Naive thymus-derived CD8-positive, alpha-beta T cell (primary cell): ENCODE measurements at places on chromosomes 13 and 19. TPM values are rescaled to one million over a fixed set of nuclear protein-coding genes. Genes with fewer than 3 reads are reported as not detected.

- no peak for DNase-seq
Measured at GRCh38 chr13:103431856-103432255, 365.6 kb upstream of the SLC10A2 start.

GRCh38 chr19:55907286-55907685, 24.9 kb downstream of the NLRP13 start:
- DNase-seq = no peak

DNA sequence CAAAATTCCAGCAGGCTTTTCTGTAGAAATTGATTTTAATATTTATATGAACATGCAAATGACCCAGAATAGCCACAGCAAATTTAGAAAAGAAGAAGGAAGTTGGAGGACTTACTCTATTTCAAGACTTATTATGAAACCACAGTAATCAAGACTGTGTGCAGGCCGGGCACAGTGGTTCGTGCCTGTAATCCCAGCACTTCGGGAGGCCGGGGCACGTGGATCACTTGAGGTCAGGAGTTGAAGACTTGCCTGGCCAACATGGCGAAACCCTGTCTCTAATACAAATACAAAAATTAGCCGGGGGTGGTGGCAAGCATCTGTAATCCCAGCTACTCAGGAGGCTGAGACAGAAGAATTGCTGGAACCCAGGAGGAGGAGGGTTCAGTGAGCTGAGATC, 6.0 kb upstream of the FFAR2 start:
- no peak for DNase-seq

- DNase-seq = no peak
Measured at GRCh38 chr13:36973621-36974295, 25.4 kb downstream of the ALG5 start.

GRCh38 chr13:109226631-109227030, 559.8 kb downstream of the IRS2 start:
- DNase-seq = no peak

DNA sequence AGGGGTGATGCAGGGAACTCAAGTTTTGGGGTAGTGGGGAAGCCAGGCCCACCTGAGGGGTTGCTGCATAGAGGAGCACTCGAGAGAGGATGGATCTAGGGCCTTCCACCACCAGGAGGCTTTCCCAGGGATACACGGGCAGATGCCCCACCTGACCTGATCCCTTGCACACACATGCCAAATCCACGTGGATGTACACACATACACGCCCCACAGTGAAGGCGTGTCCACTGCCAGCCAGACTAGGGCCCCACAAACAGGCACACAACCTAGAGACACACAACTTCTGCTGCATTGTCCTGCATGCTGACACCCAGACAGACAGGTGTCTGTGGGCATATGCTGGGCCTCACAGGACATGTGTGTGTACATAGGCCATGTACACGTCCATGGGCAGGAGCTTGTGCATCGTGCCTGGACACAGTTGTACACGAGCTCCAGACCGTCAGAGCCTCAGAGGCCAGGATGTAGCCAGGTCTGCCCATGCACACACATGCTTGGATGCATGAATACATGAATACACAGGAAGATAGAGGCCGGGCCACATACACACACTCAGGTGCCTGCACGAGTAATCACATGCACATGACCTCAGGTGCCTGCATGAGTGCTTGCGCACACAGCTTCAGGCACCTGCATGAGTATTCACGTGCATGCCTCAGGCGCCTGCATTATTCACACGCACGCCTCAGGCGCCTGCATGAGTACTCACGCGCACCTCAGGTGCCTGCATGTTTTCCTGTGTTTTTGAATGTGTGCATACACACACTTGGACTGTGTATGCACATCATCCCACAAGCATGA, 8.9 kb downstream of the CCDC97 start:
- DNase-seq = no peak

- no peak for DNase-seq
Measured at GRCh38 chr19:38321646-38322196, 2.1 kb downstream of the KCNK6 start.

GRCh38 chr13:35927567-35928021, 203.6 kb downstream of the DCLK1 start:
- DNase-seq = no peak

GRCh38 chr13:22017226-22017625, 346.4 kb downstream of the FGF9 start:
- no peak for DNase-seq

GRCh38 chr13:91652404-91653301, 254.2 kb downstream of the GPC5 start:
- DNase-seq = no peak

DNA sequence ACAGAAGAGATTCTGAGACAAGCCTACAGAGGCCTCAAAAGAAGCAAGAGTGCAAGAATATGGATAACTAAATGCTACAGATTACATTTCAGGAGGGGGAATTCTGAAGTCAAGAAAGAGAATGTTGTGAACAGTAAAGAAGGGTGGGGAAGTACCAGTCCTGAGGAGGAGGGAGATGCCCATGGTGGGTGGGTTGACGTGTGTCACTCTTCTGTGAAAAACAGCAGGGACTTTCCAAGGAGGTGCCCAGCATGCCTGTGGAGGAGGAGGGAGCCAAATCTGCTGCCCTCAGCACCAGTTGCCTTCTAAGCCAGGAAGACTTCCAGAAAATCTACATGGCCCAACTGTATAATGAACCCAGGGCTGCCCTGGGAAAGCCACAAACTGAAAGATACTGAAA, 87.7 kb downstream of the SGCG start:
- no peak for DNase-seq

DNA sequence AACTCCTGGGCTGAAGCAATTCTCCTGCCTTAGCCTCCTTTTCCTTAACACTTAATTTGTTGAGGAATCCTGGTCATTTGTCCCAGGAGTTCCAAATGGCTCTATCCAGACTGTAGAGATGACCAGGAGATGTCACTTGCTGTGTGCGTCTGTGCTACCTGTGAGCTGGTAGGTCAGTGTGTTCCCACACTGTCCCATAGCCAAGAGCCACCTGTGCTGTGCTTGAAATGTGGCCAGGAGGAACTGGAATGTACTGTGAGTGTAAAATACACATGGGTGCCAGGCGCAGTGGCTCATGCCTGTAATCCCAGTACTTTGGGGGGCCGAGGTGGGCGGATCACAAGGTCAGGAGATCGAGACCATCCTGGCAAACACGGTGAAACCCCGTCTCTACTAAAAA, 29.4 kb upstream of the KDM4B start:
- no peak for DNase-seq

- DNase-seq = no peak
Measured at GRCh38 chr19:17860331-17860992, 752 bp downstream of the RPL18A start.

GRCh38 chr13:66348745-66349690, 881.1 kb downstream of the PCDH9 start:
- DNase-seq = no peak

DNA sequence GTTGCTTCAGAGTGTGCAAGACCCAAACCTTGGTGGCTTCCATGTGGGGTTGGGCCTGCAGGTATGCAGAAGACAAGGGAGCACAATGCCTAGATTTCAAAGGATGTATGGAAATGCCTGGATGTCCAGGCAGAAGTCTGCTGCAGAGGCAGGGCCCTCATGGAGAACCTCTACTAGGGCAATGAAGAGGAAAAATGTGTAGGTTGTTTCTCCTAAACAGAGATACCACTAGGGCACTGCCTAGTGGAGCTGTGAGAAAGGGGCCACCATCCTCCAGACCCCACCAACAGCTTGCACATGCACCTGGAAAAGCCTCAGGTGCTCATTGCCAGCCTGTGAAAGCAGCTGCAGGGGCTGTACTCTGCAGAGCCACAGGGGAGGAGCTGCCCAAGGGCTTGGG, 532.6 kb upstream of the GPC6 start:
- no peak for DNase-seq

GRCh38 chr13:104871456-104871855, 1664.0 kb downstream of the EFNB2 start:
- no peak for DNase-seq

DNA sequence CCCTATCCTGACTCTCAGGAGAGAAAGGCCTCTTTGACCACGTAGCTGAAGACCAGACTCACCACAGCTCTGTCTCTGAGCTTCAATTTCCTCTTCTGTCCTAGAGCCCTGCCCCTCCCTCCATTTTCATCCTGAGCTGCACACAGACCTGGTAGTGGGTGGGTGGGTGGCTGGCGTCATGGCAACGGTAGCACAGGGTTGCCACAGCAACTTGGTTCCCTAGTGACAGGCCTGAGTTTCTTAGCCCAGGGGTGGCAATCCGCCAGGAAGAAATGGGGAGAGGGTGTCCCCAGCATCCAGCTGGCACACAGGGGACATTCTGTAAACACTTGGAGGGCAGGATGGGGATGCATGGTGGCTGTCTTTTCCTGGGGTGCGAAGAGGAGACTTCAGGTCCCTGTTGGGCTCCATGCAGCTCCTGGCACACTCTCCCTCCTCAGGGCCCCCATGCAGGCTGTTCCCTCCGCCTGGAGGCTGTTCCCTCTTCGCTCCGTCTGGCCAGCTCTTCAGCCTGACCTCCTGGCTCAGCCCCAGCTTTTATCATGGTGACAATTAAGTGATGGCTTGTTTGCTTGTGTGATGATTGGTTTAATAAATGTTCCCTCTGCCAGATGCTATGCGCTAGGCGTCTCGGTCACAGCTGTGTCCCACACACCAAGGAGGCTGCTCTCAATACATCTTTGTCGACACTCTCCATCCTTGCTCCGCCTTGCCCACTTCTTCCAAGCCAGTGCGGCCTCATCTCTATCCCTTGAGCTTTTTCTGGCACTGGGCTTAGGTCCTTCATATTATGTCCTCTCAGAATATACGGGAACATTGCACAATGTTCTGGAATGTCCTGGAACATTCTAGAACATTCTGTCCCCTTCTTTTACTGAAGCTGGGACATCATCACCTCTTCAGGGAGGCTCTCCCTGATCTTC, 7.4 kb upstream of the KLHL26 start:
- no peak for DNase-seq

DNA sequence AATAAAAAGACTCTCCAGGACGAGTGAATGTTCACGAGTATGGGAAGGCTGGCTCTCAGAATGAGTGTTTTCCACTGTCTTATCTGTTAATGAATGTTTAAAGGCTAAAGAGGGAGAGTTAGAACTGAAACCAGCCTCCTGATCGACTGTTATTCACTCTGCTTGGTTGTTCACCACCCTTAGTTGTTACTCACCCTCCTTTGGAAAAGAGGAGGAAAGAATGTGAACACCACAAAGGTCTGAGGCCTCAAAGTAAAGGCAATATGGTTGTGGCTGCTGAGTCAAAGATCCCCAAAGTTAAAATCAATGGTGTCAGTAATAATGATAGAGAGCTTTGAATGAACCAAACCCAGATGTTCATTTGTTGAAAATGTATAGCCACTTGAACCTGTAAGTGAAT, 1793.2 kb upstream of the PCDH20 start:
- DNase-seq = no peak

DNA sequence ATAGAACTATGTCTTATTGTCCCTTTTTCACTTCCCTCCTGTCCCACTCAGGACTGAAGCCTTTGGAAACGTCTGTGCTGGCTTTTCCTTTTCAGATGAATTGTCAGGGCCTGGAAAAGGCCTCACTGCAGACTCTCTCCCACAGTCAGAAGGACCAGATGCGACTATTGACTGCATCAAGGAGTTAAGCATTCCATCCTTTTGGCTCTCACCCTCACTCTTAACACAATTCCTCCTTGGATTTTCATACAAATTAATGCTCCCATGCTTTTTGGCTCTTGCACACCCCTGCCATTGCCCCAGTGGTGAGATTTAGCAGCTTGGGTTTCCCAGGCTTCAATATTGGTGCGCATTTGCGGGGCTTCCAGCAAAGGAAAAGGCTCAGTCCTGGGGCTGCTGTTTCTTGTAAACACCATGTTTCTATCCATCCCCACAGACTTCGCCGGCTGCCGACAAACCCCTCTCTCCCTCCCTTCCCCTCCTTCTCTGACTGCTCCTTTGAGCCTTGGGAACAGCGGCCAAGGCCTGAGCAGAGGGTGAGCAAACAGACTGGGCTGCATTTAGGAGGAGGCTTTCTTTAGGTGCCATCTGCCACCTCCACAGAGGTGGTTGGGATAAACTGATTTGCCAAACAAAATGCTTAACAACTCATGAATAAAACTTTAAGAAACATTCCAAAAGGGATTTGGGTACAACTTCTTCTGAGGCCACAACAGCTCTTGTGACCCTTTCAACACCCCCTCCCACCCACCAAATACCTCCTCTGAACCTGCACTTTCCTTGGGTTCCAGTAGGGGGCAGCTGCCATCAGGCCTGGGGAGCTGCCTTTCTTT, 48.6 kb upstream of the PCDH8 start:
- DNase-seq = no peak

HOOK2 gene
- total RNA-seq = 25.2 TPM

GJA3 gene
- 1.7 TPM for total RNA-seq

AMER2 gene
- not detected for total RNA-seq

ADGRE3 gene
- total RNA-seq = not detected

NXNL1 gene
- total RNA-seq = not detected

RBM26 gene
- total RNA-seq = 142 TPM

FGF22 gene
- 2.4 TPM for total RNA-seq

CLEC11A gene
- 14.0 TPM for total RNA-seq

ZNF776 gene
- total RNA-seq = 52.0 TPM

EHD2 gene
- not detected for total RNA-seq

DACH1 gene
- not detected for total RNA-seq
